Smooth muscle cell of the umbilical artery (primary cell): ENCODE measurements at places on chromosomes 13 and 19. TPM values are rescaled to one million over a fixed set of nuclear protein-coding genes. Genes with fewer than 3 reads are reported as not detected.

The SYT3 gene
- 0.14 and 0.59 TPM in 2 replicates for total RNA-seq

The KIR3DL1 gene
- total RNA-seq, result not detected in 2 replicates

The LINGO3 gene
- total RNA-seq, result not detected in 2 replicates

The CLEC11A gene
- total RNA-seq, result 56.1 and 68.0 TPM in 2 replicates

The TIMM44 gene
- total RNA-seq, result 42.5 and 45.9 TPM in 2 replicates

The F10 gene
- 10.6 and 15.7 TPM in 2 replicates for total RNA-seq

The PALM gene
- 0.28 and 0.89 TPM in 2 replicates for total RNA-seq

The ZNF729 gene
- not detected in 2 replicates for total RNA-seq

The OLFM4 gene
- total RNA-seq, result not detected in 2 replicates

The CEACAM6 gene
- total RNA-seq, result not detected in 2 replicates
